Pons (tissue), 1 donor: ENCODE measurements at places on chromosomes 13 and 19.
A peak's percentile ranks its signal among the peaks of the same experiment; 100 is the strongest.

DNA sequence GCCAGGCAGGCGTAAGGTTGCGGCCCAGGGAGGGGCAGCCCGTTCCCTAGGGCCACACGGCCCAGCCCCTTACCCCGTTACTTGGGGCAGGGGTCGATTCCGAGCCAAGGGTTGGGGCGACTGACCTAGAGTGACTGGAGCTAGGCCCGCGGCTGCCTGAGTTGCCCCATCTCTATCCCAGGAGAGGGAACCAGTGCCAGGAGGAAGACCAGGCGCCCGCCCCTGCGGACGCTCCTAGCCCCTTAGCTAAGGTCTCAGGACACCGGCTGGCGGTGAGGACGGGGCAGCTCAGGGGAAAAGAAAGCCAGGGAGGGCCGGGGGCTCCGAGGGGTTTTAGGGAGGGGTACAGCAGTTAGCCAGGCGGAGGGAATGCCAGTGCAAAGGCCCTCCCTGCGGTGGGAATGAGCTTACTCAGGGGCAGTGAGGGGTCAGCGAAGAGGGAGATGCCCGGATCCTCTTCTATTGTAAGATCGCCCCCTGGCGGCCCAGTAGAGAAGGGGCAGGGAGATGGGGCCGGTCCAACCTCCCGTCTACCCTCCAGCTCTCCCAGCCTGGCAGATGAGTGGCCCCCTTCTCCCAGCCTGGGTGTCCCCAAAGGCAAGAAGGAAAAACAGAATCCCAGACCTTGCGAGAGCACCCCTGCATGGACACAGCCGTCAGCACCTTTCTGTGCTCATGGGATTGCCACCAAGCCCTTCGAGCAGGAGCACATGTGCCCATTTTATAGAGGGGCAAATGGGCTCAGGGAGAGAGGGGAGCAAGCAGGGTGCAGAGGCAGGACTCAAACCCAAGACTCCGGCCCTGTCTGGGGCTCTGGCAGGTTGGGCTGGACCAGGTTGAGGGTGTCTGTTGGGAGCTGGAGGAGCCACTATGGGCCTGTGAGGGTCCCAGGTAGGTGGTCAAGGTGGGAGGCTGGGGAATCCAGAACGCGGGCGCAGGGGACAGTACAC is 16.3 kb downstream of the CILP2 start:
- no peak for DNase-seq

DNA sequence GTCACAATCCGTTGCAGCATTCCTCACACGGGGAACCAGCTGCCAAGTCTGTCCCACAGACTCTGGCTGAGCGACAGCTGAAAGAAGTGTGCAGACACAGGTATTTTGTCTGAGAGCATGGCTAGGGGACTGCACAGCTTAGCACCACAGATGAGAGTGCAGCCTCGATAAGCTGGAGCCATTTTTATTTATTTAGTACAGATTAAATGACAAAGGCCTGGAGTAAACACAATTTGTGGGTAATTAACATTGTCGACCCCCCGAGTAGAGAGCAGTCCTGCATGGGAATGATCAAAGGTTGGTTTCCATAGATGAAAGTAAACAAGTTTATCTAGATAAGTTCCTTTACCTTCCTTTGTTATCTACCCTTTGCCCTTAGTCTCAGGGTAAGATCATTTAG is 836.2 kb downstream of the DACH1 start:
- DNase-seq = no peak

GRCh38 chr13:43089912-43090498 is 66.6 kb downstream of the DNAJC15 start:
- DNase-seq = no peak

GRCh38 chr19:6402837-6403608 is 10.1 kb upstream of the GTF2F1 start:
- peak; percentile 71 for DNase-seq

GRCh38 chr13:73967397-73968165 is 166.6 kb downstream of the KLF12 start:
- DNase-seq = no peak

GRCh38 chr19:28961772-28962500 is 251.0 kb downstream of the UQCRFS1 start:
- DNase-seq = no peak

DNA sequence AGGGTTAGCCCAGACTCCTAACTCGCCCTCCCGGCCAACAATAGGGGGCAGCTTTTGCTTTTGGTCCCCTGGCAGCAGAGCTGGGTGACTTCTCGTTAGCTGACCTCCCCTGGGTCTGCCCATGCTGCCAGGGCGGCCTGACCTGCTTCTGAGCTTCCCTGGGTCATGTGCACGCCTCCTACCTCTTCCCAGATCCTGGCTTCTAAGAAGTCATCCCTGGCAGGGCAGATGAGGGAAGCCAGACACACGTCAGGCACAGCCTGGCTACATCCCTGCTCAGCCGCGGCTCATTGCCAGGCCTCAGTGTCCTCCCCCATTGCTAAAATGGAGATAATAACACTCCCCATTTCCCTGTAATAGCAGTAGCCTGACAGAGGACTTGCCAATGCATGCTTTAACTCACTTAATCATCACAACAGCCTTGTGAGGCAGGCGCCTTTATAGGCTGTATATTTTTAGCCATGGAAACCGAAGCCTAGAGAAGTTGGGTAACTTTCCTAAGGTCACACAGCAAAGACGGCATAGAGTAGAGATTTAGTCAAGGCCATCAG is 2.1 kb downstream of the KCNK6 start:
- DNase-seq = no peak

DNA sequence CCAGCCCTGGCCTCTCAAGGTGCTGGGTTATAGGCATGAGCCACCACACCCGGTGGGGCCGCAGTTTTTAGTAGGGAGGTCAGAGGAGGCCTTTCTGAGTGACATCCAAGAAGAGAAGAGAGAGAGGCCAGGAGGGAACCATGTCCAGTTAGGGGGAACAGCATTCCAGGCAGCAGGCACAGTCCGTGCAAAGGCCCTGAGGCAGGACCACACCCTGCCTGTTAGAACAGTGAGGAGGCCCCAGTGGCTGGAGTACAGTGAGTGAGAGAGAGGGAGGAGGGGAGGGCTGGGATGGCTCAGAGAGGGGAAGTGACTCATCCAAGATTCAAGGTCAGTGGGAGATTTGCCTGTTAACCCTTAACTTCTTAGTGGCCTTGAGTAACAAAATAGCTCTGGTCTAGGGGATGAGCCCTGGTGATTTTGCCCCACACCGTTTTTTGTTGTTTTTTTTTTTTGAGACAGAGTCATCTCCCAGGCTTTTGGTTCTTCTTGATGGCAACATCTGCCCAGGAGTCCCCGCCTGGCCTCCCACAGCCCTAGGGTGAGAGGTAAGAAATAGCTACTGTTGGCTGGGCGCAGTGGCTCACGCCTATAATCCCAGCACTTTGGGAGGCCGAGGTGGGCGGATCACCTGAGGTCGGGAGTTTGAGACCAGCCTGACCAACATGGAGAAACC is 2.7 kb upstream of the PLIN3 start:
- no peak for DNase-seq

GRCh38 chr19:33408116-33408515 is 34.6 kb downstream of the CEBPG start:
- no peak for DNase-seq

- peak; percentile 62 for DNase-seq
Observed at GRCh38 chr13:35598233-35598632, 121.7 kb upstream of the MAB21L1 start.

GRCh38 chr13:113083402-113084061 is 22.1 kb upstream of the F7 start:
- peak; percentile 88 for DNase-seq

DNA sequence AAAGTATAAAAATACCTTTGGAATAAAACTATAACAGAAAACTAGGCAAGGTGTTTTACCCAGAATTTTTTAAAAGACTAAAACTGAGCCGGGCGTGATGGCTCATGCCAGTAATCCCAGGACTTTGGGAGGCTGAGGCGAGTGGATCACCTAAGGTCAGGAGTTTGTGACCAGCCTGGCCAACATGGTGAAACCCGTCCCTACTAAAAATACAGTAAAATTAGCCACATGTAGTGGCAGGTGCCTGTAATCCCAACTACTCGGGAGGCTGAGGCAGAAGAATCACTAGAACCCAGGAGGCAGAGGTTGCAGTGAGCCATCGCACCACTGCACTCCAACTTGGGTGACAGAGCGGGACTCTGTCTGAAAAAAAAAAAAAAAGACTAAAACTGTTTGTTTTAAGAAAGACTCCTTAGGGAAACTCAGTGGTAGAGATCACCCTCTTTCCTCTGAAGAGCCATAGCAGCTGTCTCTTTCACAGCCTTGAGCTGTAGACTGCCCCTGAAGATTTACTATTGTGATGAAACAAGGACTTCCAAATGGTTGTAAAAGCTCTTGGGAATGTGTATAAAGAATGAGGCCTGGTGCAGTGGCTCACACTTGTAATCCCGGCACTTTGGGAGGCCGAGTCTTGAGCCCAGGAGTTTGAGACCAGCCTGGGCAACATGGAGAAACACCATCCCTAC is 14.7 kb upstream of the KCTD4 start:
- no peak for DNase-seq

GRCh38 chr19:33214596-33214995 is 11.1 kb downstream of the SLC7A10 start:
- no peak for DNase-seq

- no peak for DNase-seq
Observed at GRCh38 chr13:63463782-63464610, 2048.3 kb upstream of the PCDH20 start.

- DNase-seq = no peak
Observed at GRCh38 chr13:108273429-108274118, 4.1 kb downstream of the TNFSF13B start.
